ENCODE measurements at places on chromosomes 16 and 17.

DNA sequence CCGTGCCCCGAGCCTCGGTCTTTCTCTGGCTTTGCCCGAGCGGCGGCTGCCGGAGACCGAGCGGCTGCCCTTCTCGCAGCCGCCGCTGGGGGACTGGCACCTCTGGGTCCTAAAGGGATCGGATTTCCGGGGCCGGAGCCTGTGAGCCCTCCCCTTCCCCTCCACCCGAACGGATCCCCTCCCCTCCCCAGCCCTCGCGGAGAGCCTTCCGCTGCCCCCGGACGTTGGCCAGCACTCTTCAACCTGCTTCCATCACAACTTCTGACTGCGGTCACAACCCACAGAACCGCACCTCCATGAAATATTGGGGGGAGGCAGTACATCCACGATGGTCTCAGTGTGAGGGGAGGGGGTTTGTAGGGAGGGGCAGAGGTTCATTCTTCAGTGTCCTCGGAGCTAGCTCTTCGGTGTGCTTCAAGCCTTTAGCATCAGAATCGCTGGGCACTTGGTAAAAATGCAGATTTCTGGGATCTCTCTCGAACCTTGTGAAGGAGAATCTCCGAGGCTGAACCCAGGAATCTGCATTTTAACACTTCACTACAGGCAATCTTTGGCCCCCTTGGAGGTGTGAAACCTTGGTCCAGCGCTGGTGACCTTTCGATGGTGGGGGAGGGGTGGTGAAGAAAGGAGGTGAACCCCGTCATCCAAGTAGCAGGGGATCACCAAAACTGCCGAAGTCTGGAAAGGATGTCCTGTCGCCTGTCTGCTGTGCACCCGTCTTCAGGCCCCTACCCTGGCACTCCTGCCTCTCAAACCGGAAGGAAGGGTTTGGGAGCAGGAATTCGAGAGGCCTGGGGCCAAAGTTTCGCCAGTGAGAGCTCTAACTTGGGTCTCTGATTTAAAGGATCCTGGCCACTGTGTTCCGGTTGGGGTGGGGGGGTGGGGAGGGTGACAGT, 812 bp upstream of the PPP1R9B start:
- DNase-seq = peak; percentile 91

DNA sequence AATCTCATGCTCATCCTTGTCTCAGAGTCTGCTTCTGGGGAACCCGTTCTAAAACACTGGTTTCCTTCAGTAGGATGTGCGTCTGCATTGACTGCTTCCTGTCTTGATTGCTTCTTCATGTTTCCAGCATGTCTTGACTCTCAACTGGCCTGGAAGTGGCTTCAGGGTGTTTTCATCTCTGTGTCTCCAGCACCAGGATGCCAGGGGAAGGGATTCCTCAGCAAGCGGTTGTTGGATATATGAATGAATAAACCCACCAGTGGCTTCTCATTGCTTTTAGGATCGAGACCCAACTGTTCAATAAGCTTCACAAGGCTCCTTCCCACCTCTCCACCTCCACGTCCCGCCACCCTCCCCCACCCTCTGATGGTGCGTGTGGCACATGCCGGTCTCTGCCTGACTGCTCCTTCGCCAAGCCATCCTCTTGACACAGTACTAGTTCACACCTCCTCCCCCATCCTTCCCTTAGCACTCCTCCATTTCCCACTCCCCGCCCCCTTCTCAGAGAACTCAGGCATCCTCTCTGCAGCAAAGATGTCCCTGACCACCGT, 14.1 kb upstream of the TNS4 start:
- peak; percentile 63 for DNase-seq

- no peak for DNase-seq
Observed at GRCh38 chr16:24677388-24677787, 52.1 kb upstream of the TNRC6A start.

DNA sequence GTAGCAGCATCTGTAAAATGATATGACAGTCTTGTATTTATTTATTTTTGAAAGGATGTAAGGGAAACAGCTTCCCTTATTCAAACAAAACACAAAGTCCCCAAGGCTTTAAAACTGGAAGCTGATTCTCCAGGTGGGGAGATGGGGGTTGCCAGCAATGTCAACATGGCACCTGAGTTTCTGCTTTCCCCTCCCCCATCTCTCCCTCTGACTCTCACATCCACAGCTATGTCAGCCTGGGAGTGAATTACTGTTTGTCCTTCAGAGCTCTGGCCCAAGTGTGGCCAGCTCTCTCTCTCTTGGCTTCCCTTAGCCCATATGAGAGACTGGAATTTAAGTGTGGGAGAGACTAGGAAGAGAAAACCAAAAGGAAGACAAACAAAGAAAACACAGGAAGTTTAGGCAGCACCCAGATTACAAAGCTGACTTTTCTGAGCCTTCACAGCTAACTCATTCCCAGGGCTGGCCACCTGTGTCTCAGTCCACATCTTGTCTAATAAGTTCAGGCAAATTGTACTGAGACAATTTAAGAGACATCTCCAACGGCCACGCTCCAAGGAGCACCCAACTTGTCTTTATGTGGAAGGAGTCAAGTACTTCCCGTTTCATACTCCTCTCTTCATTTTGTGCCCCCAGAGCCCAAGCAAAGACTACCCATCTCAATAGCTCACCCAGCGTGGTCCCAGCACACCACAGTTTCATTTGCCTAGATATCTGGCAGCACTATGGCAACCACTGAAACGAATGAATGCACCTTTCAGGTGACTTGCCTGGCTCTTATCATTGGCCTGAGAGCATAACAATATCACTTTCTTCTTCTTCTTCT, 69.2 kb downstream of the SOX9 start:
- DNase-seq = no peak

- no peak for DNase-seq
Observed at GRCh38 chr16:15435216-15435864, 952 bp downstream of the BMERB1 start.

DNA sequence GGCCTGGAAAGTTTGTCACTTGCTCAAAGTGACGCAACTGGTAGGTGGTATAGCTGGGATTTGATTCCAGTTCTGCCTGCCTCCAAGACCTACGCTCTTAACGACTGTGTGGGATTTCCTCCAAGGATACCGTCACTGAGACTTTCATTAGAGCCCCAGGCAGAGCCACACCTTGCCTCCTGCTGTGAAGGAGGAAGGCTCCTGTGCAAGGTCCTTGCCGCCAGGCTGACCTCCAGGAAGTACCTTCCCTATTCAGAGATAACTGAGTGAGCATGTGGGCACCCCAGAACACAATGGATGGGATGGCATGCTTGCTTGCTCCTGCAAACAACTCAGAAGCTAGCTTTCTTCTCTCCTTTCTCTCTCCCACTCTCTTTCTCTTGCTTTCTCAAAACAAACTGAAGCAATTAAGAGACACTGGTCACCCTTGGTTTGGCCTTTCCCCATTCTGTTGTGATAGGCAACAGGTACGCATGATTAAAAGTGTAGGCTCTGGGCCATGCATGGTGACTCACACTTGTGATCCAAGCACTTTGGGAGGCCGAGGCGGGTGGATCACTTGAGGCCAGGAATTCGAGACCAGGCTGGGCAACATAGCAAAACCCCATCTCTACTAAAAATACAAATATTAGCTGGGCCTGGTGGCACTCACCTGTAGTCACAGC, 30.7 kb downstream of the CACNG3 start:
- no peak for DNase-seq

DNA sequence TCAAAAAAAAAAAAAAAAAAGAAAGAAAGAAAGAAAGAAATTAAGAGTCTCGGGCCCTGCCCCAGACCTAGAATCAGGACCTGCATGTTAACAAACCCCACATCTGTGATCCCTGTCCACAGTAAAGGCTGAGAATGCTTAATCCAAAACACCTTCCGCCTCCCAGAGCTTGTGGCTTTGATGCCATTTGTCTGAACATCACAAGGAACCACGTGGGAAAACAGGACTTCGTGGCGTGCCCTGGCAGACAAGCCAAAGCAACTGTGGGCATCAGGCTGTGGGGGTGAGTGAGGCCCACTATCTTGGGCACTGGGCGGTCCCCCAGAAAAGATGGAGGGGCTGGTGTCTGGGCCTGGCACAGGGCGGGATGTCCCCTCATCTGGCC, 173.4 kb upstream of the CIBAR2 start:
- DNase-seq = no peak

DNA sequence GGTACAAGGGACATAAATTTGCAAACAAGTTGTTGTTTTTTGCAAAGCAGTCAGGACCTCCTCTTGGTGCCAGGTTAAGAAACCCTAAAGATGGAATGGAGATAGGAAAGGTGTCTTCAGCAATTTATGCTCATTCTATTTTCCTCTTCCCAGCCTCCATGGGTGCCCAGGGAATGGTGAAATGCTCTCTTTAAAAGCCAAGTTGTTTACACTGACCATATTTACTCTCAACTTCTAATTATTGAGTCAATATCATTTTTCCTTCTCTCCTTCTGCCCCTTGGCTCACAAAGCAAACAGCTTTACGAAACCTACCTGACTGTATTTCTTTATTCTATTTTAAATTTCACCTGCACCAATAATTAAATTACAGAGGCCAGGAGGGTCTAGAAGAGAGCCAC, 138.5 kb upstream of the IRX3 start:
- no peak for DNase-seq

GRCh38 chr16:62022688-62023087, 13.6 kb downstream of the CDH8 start:
- DNase-seq = no peak

DNA sequence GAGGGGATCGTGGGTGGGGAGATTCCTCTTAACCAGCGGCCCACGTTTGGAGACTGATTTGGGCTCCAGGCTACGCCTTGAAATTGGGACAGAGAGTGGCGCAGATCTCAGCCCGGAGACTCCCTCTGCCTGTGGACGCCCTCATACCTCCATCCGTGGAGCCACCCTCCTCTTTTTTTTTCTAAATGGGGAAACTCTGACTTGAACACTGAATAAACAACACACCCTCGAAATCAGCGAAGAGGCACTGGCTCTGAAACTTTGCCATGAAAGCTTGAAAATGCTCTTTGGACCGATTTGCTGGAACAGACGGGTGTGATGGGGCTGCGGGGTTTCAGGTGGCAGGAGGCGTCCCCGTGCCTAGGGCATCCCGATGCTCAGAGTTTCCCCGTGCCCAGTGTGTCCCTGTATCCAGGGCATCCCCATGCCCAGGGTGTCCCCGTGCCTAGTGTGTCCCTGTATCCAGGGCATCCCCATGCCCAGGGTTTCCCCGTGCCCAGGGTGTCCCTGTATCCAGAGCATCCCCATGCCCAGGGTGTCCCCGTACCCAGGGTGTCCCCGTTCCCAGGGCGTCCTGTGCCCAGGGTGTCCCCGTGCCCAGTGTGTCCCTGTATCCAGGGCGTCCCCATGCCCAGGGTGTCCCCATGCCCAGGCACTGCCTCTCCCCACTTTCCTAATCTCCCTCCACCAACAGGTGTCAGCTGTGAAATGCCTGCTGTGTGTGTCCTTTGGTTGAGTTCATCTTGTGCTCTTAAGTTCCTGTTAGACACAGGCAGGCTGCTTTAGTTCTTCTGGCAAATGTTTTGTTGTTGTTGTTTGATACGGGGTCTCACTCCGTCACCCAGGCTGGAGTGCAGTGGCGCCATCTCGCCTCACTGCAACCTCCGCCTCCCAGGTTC, 187.0 kb downstream of the SEC14L1 start:
- no peak for DNase-seq

DNA sequence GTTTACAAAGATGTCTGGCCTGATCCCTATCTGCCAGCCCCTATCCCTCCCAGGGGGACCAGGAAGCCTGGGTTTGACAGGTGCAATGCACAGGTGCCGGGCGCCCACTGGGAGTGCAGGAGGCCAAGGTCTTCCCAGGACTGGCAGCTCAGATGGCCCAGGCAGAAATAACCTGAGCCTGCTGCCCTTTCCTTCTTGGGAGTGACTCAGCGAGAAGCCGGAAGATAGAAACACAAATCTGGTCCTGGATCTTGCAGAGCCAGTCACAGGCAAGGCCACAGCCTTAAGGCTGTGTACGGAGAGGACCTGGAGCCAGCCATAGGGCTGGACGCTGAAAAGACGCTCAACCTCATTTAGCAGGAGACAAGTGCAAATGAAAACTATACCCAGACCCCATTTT, 27.7 kb downstream of the GPR142 start:
- no peak for DNase-seq

GRCh38 chr17:63932721-63933120, 590 bp upstream of the CD79B start:
- DNase-seq = no peak

DNA sequence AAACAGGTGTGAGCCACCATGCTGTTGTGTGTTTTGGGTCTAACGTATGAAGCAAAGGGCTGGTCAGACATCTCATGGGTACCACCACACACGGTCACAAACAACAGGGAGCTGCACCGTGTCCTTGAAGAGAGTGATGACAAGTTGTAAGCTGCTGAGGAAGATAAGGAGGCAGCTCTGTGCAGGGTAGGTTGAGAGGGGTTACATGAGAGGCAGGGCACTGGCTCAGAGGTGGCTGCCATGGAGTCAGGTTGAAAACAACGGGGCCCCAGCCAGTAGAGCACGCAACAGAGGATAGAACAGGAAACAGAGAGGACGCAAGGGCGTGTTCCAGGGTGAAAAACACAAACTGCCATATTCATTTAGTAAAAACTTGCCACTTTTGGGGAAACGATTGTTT, 52.2 kb downstream of the TRARG1 start:
- no peak for DNase-seq

DNA sequence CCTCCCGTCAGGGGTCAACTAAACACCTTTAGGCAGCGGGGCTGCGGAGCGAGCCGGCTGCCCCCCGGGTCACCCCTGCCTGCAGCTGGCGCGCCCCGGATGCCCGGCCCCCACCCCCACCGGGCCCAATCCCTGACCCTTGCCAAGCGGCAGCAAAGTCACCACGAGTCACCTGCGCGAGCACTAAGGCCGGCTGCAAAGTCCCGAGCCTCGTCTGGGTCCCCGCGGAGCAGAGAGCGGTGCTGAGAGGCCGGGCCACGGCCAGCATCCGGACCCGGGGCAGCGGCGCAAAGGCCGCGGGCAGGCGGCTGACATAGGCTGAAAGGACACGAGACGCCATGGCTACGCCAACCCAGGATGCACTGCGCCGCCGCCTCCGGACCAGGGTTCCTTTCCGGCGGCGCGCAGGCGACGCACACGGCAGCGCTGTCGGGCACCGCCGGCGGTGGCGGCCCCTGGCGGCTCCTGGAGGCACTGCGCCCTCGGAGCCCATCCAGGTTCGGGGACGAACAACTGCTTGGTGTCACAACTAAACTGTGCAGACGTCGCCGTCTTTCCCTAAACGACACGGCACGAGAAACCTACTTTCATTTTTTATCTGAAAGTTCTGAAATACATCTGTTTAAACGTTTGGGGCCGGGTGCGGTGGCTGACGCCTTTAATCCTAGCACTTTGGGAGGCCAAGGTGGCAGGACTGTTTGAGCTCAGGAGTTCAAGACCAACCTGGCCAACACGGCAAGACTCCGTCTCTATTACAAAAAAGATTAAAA, at the start of gene NDUFAB1:
Gene NDUFAB1 (minus strand): TSS at position 366 of the 770 bp plus-strand sequence. CDS start 26 bp downstream, at position 340.
- peak; percentile 91 for DNase-seq

- peak; percentile 81 for DNase-seq
Observed at GRCh38 chr17:4948931-4949320, 596 bp upstream of the PFN1 start.

Data from CD4-positive, alpha-beta T cell treated with Interleukin-17A for 1 hour (primary cell).